ENCODE measurements at places on chromosomes 7 and 10. TPM values are rescaled to one million over a fixed set of nuclear protein-coding genes. Genes with fewer than 3 reads are reported as not detected.

The MPP7 gene
- 2.9 TPM for total RNA-seq

The UPK3BL2 gene
- total RNA-seq: 21.4 TPM

The MMP21 gene
- total RNA-seq: not detected

The FAM13C gene
- total RNA-seq: not detected

The FAM131B gene
- 0.85 TPM for total RNA-seq

- no peak for ATAC-seq
Measured at GRCh38 chr7:65832281-65832680, 40.6 kb upstream of the VKORC1L1 start.

GRCh38 chr10:61475449-61475873 is 22.3 kb upstream of the TMEM26 start:
- ATAC-seq: no peak

GRCh38 chr7:139246494-139246893 is 15.5 kb downstream of the UBN2 start:
- no peak for ATAC-seq

GRCh38 chr7:93910076-93910994 is 4.0 kb downstream of the GNGT1 start:
- ATAC-seq: no peak

DNA sequence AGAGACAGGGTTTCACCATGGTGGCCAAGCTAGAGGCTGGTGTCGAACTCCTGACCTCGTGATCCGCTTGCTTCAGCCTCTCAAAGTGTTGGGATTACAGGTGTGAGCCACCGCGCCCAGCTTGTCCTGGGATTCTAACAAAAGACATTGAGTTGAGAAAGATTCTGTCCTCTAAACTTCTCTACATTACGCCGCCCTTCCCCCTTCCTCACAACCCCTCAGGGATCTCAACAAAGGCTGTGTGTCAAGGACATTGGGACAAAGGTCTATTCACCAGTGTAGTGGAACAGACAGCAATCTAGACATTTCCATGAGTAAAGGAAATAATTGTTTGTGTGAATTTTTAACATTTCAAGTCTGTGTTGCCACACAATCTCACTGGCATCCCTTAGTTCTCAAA is 68.8 kb upstream of the KIF5B start:
- no peak for ATAC-seq

DNA sequence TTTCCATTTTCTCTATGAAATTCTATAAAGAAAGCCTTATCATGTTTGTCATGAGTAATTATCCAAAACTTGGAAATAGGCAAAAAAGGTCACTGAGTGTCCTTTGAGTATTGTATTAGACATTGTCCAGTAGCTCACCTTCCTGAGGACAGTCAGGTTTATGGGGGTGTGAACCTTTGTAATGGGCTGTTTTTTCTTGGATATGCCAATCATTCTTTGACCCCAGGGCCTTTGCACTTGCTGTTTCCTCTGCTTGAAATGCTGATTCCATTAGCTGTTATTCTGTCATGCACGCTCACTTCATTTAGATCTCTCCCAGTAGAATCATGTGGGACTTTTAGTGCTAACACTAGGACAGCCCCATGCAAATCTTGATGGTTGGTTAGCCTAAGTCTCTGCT is 4.9 kb downstream of the CCDC172 start:
- no peak for ATAC-seq
